ENCODE measurements at places on chromosomes 13 and 19.

DNA sequence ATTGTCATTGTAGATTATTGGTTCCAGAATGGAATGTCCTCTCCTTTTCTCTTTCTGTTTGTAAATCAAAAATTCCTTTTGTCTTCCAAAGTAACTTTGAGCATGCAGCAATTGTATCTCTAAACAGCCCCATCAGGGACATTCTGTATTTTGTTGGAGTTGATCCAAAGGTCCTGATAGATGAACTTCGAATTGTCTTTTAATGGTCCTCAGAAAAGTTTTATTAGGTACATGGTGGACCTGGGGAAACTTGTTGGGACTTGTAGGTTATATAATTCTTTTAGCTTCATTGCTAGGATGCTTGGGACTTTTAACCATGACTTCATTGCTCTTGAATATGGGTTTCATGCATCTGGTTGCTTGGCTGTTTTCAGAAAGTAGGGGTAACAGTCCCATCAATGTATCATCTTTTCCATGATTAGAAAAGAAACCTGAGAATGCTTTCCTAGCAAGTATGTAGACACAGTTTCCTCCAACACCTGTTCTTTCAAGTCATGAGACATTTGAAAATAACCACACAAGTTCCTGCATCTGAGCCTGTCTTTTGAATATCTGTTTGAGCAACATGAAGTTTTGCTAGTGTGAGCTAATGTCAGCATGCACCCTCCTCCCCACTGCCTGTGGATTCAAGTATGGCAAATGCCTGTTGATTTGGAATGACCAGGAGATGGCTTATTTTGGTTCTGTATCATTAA, 413.1 kb downstream of the KCNRG start:
- DNase-seq: no peak

- peak; percentile 56 for DNase-seq
Observed at GRCh38 chr19:29263305-29264135, 50.6 kb upstream of the UQCRFS1 start.

DNA sequence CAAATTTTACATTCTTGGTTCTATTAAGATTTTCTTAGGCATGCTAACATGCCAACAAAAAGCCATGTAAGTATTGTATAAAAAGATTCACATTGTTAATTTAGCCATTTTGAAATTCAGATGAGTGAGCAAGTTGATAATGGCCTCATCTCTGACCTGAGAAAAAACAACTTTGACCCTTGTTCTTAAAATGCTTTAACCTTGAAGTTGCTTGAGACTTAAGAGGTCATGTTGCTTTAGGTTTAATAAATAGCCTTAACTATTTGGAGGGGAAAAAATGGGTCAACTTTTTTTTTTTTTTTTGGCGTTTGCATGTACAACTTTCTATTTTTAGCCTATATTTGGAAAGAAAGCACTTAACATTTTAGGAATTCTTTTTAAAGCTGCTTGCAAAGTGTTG, 6.0 kb downstream of the MIR17HG start:
- DNase-seq: no peak

DNA sequence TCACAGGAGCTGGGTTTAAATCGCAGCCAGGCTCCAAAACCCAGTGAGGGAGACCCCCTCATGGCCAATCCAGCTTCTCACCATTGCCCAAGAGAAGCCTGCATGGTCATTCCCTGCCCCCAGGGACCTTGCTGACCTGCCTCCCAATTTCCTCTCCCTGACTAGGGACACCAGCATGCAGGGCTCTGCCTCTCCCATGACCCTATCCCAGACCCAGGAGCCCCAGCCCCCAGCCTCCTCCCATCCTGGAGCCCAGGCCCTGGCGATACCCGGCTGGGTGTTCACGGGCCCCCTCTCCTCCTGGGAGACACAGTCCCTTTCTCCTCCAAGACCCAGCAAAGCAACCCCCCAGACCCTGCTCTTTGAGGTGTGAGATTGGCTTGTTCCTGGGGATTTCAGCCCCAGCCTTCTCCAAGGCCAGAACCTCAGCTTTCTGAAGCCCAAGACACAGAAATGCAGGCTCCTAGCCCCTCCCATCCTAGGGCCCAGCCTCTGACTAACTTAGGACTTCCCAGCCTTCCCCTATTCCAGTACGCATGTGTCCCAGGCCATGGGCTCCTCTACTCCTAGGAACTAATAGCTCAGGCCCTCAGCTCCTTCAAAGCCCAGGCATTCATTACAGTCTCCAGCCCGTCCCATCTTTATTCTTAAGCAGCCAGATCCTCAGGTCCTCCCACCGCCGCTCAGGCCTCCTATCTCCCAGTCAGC, 1.1 kb downstream of the GYS1 start:
- peak; percentile 63 for DNase-seq

DNA sequence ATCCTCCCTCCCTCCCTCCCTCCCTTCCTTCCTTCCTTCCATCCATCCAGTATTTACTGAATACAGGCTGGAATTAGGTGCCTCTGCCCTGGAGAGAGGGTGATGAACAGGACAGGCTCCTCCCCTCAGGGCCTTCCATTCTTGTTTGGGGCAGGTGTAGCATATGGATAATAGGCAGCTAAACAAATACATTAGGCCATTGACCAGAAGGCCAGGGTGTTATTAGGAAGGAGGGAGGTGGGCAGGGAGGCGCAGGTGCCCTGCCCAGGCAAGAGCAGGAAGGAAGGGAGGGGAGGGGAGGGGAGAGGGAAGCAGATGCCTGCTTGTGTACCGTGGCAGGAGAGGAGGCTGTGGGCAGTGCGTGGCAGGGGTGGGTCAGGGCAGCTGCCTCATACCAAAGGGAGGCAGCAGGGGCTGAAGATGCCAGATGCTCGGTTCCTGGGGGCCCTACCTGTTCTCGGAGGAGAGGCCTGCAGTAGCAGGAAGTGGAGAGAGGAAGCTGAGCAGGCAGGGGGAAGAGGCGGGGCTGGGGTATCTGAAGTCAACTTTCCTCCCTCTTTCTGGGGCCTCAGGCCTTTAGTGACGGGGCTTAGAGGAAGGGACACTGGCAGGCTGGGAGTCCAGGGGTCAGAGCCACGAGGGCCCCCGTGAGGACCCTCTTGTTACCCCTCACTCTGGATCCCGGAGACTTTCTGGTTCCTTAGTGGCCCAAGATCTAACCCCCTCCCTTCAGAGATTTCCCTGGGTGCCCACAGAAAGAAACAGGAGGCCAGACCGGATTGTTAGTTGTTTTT, at the start of gene RINL:
TSS of gene RINL (minus strand) at position 495 of the 794 bp plus-strand sequence. CDS start 1,533 bp downstream, outside the sequence.
- no peak for DNase-seq

DNA sequence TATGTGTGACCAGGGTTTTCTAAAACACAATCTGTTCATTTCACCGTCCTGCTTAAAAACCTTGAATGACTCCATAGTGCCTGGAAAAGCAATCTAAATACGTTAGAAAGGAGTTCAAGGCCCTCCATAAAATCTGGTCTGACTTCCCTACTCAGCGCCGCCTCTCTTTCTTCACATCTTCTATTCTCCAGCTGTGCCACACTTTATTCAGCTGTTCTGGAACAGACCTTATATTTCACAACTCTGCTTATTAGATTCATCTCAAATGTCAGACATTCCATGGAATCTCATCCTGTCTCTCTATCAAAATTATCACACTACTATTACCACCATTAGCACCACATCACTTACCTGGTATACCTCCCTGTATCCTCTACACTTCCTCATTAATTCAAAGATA, 19.8 kb upstream of the SPART start:
- no peak for DNase-seq

GRCh38 chr13:42728507-42729180, 52.7 kb upstream of the FAM216B start:
- no peak for DNase-seq

All from NCI-H446 (cell line).